ENCODE measurements at places on chromosomes 1 and 21.

GRCh38 chr1:9826616-9827015 is 2.9 kb upstream of the CLSTN1 start:
- no peak for DNase-seq

GRCh38 chr1:159591981-159592380 is 4.4 kb downstream of the APCS start:
- no peak for DNase-seq

GRCh38 chr1:197859024-197859423 is 43.4 kb upstream of the C1orf53 start:
- DNase-seq = no peak

- DNase-seq = peak; percentile 64
Observed at GRCh38 chr1:40806731-40807695, 23.4 kb downstream of the KCNQ4 start.

DNA sequence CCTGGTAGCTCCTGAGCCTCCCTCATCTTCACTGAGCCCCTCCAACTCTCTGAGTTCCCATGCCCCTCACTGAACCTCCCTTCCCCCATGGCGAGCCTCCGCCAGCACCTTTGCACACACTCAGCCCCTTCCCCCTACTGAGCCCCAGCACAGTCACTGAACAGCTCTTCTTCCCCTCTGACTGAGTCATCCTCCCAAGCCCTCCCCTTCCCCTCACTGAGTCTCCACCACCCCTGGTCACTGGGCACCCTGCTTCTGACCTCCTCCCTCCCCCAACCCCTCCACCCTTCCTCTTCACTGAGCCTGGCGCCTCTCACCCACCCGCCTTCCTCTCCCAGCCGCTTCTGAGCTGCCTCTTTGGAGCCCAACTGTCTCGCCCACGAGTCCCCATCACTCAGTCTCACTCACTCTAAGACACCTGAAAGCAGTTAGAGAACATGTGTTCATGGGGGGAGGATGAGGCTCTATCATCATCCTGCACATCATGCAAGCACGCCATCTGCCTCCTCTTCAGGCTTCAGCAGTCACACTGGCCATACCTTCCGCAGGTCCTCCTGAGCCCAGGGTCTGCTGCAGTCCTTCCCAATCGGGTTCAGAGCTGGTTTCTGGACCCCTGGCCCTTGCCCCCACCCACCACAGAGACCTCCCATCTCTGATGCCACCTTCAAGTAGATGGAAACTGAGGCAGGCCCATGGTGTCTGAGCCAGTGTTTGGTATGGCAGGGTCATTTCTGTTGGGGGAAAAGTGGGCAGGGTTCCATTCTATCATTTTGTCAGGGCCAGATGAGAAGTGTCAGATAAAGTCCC is 2.0 kb upstream of the TRNP1 start:
- DNase-seq = no peak

- DNase-seq = no peak
Observed at GRCh38 chr1:83834621-83835264, 164.2 kb downstream of the TTLL7 start.

DNA sequence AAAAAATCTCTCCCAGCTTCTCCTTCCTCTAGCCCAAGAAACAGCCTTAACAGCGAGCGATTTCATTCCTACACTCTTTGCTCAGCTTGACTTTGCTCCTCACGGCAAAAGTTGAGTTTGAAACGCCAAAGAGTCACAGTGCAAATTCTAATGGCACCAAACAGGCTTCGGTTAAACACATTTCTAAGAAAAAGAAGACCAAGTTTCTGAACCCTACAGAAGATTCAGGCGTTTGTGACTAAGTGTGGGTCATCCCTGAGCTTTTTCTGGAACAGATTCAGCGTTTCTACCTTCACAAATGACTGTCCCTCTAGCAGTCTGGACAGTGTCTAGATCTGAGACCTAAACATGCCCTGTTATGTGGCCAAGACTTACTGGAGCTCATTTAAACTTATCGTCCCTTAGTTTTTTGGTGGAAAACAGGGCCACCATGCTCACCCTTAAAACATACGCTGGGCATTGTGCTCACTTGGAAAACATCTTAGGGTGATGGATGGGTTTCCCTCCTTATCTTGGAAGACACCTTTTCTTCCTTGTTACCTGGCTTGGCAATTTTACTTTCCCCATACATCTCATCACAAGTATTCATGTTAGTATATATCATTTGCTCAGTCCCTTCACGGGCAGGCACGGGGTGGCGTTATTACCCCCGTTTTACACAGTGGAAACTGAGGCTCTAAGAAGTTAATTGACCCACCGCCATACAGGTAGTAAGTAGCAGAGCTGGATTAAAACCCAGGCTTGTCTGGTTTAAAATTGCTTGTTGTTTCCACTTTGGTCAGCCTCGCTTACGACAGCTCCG is 1.0 kb downstream of the C1orf198 start:
- DNase-seq = no peak

DNA sequence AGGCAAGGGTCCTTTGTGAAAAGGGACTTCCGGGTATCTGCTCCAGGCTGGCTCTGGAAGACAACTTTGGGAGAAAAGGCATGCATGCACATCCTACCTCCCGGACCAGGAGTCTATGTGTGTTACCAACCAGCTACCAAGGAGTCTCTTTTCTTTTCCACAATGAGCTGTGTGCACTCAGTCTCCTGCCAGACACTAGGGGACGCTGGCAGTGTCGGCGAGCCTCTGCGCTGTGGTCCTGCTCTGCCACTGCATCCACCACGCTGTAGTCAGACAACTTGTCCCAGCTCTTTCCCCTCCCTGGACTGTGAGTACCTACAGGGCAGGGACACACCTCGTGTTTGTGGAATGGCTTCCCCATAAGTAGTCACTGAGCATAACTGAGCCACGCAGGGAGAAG is 5.1 kb upstream of the SSR2 start:
- no peak for DNase-seq

DNA sequence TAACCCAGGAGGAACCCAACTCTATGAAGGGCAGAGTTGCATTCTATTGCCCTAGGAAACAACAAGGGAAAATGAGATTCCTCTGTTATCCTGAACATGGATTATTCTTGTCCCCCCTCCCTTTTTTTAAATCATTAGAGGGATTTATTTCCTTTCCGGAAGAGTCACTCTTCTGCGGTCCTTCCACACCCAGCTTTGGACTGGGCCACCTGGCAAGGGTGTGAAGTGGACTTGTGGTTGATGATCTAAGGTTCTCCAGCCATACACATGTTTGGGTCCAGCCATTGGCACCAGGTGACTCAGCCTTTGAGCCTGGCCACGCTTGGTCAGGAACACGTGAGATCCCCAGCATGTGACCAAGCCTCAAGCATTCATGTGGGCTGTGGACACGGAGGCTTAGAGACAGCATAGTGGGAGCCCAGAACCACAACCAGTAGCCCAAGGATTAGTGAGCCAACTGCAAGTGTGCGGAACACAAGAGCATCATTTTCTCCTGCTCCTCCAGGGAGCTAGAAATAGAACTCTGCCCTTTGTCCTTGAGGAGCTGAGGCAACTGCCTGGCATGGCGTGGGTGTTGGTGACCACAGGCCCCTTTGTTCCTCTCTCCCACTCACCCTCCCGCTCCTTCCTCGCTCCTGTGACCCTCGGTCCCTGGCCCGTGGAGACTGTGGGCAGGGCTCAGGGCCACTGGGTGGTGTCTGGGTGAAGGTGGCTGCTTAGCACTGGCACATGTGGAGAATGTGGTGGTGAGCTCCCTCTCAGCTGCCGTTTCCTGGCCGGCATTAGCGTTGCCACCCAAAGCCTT is 50.1 kb downstream of the NENF start:
- DNase-seq = no peak

GRCh38 chr21:35197992-35198431 is 148.9 kb upstream of the RUNX1 start:
- no peak for DNase-seq

GRCh38 chr1:43994794-43995790 is 3.7 kb downstream of the CCDC24 start:
- no peak for DNase-seq

GRCh38 chr1:55124470-55124869 is 85.1 kb downstream of the PCSK9 start:
- no peak for DNase-seq
